ENCODE measurements at places on chromosomes 11 and 22.

- no peak for DNase-seq
Observed at GRCh38 chr22:25837288-25837900, 95.4 kb downstream of the MYO18B start.

DNA sequence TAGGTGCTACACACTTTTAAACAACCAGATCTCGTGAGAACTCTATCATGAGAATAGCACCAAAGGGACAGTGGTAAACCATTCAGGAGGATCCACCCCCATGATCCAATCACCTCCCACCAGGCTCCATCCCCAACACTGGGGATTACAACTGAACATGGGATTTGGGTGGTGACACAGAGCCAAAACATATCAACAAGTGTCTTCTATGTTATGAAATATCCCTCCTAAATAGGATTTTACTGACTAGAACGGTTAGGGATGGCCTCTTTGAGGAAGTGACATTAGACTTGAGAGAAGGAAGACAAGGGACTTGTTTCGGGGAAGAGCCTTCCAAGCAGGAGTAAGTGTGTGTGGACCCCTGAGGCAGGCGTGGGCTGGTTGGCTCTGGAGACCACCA, 11.9 kb upstream of the MRPL11 start:
- no peak for DNase-seq

DNA sequence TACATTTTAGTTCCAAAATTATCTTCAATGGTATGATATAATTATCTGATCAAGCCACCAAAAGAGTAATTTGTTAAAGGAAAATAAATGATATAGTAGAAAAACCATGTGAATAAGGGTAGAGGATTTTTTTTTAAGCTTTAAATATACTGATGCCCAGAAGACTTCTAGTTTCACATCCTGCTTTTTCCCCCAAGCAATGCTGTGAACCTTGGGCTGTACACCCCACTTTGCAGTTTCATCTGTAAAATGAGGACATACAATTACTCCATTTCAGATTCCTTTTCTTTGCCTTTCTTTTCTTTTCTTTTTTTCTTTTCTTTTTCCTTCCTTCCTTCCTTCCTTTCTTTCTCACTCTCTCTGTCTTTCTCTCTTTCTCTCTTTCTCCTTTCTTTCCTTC, 1125.4 kb downstream of the DLG2 start:
- DNase-seq, result no peak

- no peak for DNase-seq
Observed at GRCh38 chr11:27307232-27307631, 55.8 kb downstream of the CCDC34 start.

DNA sequence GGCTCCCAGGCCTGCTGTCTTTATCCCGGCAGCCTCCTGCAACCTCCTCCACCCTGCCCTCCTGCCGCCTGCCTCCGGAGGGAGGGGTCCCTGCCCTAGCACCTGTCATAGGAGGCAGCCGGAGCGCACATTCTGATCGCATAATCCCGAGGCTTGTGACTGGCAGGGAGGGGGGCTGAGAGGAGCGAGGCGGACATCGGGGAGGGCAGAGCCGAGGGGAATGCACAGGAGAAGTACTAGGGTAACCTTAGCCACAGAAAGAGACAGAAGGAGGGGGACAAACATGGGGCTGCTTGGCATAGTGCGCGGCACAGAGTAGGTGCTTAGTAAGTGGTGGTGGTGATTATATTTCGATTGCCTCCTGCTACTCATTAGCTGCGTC, 9.2 kb upstream of the ALX4 start:
- no peak for DNase-seq

DNA sequence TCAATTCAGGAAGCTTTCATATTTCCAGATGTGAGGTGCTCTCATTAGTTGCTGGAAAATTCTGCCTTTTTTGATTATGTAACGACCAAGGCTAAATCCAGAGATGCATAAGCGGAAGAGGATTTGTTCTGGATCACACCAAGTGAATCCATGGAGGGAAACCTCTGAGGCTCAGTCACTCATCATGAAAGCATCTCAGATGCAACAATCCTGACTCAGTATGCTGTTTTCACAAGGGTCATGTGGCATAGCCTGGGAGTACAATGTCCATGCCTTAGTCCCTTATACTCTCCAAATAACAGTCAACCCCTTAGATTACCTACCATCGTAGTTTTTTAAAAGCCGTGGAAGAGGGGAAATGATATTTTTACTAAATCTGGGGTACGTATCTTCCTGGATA, 445.6 kb downstream of the NTM start:
- DNase-seq, result no peak

DNA sequence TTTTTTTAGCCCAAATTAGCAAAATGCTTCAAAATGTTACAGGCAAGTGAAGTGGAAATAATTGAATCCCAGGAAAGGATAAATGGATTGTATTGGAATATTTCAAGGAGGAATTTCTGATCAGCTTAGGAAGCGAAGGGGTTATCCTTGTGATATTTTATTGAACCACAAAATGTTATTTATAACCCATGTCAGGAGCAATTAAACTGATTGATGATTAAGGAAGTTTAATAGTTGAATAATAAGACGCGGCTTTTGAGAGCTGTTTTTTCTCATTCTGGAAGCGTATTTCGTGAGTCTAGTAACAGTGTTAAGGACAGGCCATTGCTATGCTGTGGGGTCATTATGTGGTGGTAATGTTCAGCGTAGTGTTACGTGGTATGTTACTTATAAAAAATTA, 192.3 kb downstream of the TBC1D22A start:
- no peak for DNase-seq

DNA sequence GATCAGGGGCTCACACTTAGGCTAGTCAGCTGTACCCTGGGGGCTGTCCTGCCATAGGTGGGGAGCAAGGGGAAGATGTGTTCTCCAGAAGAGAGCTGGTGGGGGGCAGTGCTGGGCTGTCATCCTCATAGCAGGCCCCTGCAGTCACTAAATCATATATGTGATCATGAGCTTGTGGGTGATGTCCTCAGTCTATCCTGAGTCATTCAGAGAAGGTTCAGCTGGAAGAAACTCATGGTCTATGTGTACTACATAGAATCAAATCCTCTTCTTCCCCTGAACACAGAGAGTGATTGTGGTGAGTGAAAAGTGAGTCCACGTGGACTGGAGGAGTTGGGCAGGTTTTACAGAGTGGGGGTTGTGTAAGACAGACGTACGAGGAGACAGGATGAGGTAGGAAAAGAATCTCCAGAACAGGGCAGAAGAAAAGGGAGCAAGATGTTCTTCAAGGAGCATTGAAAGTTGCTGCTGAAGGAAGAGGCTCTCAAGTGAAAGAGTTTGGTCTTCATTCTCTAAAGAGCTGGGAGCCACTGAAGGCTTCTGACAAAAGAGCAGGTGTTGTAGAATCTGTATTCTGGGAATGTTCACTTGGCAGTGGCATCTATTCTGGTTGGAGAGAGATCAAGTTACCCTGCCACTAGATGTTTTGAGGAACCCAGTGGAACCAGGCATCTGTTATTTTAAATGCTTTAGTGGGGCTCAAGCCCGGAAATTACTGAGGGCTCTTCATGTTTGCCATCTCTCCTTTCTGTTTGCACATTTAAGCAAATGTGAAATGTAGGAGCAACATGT, 68.9 kb downstream of the C22orf31 start:
- DNase-seq, result no peak

GRCh38 chr11:15136166-15136565, 21.4 kb downstream of the INSC start:
- DNase-seq, result no peak

GRCh38 chr11:126646701-126647557, 291.4 kb downstream of the ST3GAL4 start:
- DNase-seq, result no peak

GRCh38 chr11:62905927-62906531, 15.1 kb downstream of the CHRM1 start:
- DNase-seq, result peak; percentile 81

DNA sequence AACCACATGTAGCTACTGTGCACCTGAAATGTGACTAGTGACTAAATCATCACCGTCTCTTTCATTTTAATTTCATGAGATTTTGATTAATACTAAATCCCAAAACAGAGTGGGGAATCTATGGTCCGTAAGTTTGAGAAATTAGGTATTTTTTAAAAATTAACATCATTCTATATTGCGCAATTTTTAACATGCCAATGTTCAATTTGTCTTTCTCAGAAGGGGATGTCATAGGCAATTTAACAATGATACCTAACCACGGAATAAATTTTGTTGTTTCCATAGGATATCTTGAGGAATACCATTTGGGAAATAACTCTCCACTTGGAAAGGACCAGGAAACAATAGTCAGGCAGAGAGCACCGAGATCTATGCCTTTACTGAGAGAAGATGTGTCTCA, 267.7 kb downstream of the FAM76B start:
- no peak for DNase-seq

- DNase-seq, result no peak
Observed at GRCh38 chr22:22983123-22983522, 87.2 kb upstream of the GNAZ start.

- no peak for DNase-seq
Observed at GRCh38 chr11:18091731-18092130, 14.2 kb downstream of the SAAL1 start.

DNA sequence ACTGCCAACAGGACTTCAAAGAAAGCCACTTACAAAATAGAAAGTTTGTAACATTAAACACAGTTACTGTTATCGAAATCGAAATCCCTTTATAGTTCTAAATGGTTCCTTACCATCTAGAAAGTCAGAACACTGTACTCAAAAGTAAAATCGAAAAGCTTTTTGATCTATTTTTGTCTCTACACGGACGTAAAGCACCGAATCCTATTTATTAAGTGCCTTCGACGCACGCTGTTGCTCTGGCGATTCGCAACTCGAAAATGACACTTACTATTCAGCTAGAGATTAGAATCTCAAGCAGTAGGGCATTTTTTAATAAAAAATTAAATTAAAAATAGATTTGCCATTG, 78.3 kb downstream of the LARGE1 start:
- DNase-seq, result no peak

- no peak for DNase-seq
Observed at GRCh38 chr11:59271811-59272327, 59.1 kb upstream of the MPEG1 start.

DNA sequence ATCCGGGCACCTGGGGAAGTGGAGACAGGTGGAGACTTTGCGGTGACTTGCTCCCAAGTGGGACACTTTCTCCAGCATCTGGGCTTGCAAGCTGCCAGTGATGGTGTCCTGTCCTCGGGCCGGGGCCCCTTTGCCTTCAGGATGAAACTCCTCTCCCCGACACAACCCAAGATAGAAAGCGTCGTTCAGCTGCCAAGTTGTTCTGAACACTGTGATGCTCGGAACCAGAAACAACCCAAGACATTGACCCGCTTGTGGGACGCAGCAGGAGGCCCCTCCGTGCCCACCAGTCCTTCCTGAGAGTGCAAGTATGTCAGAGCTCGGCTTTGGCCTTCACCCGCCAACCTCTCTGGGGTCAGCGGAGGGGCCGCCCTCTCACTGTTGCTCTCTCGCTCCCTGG, 31.3 kb downstream of the LINC01488 start:
- no peak for DNase-seq

- DNase-seq, result no peak
Observed at GRCh38 chr11:96272529-96273222, 70.3 kb downstream of the MAML2 start.

- no peak for DNase-seq
Observed at GRCh38 chr11:93737904-93738612, 3.2 kb downstream of the TAF1D start.

DNA sequence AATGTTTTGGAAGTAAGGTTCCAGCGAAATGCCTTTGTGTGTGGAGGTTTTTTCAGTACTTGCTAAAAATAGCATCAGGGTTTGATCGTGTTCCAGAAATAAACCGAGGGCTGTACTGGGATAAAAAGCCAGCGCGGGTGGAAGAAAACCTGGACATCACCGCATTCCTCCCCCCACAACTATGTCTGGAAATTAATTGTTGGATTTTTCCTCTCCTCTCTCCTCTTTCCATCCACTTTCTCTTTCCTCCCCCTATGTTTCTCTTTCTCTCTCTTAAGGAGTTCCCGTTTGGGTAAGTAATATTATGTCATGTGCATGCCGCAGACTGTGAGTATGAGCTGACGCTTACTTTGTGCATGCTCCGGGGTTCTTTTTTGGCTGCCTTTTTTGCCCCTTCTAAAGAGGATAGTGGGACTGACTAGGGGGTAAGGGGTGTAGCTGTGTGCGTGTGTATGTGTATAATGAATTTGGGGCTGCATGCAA, 104.2 kb upstream of the HSD17B12 start:
- DNase-seq, result no peak

DNA sequence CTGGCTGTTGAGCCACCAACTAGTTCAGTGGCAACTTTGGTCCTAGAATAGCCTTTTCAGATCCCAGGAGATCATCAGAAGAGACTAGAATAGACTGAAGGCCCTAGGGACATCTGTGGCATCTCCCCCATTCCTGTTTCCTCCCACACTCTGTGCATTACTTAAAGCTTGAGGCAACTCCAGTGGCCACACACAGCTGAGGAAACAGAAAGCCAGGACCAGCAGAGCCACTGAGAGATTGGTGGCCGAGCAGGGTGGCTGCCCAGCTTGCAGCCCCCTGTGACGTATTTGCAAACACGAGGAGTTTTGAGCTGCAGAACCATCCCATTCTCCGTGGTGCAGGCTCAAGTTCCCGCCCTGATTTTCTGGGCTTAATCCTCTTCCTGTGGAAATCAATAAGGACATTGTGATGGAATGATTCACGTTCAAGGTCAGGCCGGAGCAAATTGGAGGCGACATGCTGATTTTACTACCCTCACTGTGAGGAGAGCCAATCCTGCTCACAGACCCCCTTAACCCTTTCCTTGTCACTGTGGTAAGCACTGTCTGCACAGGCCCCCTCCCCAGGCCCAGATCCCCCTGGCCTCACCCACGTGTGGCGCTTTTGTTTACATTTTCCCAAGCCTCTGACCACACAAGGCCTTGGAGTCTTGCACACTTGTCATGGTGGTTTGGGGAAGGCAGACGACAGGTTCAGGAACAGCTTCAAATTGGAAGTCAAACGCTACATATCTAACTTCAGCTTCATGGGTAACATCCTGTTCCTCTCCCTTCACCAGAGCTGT, 69.1 kb upstream of the MYOD1 start:
- no peak for DNase-seq

GRCh38 chr11:60056349-60056969, at the start of gene MS4A3:
MS4A3 (plus strand) TSS chr11:60056665; CDS start chr11:60061161, 4,496 bp downstream.
- no peak for DNase-seq

GRCh38 chr22:32572741-32573500, 98.3 kb downstream of the FBXO7 start:
- no peak for DNase-seq

- no peak for DNase-seq
Observed at GRCh38 chr11:2911785-2912391, 17.3 kb downstream of the PHLDA2 start.

GRCh38 chr11:73404048-73404447, 27.8 kb downstream of the RELT start:
- DNase-seq, result no peak

DNA sequence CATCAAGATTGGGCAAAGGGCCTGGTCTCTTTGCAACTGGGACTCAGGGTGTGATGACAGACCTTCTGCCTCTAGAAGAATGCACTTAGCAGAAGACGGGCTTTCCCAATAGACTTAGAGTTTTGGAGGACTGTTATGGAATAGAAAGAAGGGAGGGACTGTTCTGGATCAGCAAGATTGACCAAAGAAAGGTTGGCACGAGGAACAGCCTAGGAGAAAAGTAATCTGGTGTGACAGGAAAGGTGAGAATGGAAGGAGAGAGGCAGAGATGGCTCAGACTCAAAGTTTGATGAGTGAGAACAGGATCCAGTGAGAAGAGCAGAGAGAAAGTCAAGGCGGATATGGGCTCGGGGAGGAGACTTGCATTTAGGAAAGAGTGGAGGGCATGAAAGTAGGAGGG, 23.0 kb upstream of the TMEM45B start:
- DNase-seq, result no peak
